ENCODE measurements at places on chromosomes 2 and 18.

GRCh38 chr2:112836163-112836560 is 417 bp downstream of the IL1B start:
- no peak for DNase-seq

DNA sequence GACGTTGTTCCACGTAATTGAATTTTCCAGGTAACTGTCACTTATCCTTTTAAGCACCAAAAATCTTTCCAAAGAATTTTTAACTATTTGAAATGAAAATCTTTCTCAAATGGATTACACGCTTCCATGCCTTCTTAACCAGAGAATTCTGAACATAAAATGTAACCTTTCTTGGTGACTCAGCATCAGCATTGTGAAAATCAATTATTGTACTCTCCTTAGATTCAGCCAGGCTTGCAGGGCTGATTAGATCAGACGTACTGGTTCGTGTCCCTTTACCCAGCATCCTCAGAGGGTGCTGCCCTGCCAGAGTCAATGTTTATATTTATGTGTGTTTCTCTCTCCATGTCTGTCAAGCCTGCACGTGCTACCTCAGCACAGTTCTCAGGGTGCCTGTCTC is 623.9 kb downstream of the CNTNAP5 start:
- no peak for DNase-seq

- DNase-seq: no peak
Measured at GRCh38 chr18:25946540-25946939, 143.9 kb downstream of the SS18 start.

DNA sequence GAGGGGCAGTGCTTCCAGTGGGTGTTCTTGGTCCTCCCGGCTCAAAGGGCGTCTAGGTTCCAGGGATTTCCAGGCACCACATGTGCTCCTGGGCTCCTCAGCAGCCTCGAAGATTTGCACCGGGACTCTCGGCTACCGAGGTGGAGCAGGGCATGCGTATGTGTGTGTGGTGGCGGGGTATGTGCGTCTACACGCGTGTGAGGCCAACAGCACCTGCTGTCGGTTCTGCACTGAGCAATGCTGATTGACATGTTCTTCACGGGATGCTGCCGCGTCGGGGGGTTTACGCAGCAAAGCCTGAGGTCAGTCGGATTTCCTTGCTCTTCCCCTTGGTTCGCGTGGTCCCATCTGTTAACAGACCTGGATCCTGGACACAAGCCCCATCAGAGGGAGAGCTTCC is 119.8 kb downstream of the NDUFA10 start:
- DNase-seq: no peak

DNA sequence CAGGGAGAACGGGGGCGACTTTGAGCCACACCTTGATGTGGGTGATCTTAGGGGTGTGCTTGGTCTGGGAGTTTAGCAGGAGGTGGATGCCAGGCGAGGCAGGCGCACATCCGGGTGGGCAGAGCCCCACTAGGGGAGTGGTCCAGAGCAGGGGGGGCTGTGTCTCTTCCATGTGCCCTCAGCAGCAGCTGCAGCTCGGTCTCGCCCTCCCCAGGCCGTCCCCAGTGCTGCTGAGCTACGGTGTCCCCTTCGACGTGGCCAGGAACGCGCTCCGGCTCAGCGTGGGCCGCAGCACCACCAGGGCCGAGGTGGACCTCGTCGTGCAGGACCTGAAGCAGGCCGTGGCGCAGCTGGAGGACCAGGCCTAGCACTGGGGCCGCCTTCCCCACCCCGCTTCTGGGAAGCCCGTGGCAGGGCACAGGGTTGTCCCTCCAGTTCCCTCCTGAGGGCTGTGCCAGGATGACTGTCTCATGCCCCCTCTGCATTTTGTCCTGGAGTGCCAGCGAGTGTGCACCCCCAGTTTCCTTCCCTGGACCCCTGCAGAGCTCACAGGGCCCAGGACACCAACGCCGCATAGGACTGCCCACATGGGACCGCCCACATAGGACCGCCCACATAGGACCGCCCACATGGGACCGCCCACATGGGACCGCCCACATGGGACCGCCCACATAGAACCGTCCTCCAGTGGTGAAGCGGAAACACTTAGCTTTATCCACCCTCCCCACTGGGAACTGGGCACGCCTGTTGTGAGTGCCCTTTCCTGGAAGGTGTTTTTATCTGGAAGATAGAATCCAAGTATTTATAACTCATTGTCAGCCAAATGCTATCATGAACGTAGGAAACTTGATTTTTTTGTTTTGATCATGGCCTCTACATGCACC is 1.9 kb upstream of the ESPNL start:
- peak; percentile 90 for DNase-seq

GRCh38 chr2:170218931-170219330 is 41.0 kb downstream of the MYO3B start:
- DNase-seq: peak; percentile 85

- peak; percentile 24 for DNase-seq
Measured at GRCh38 chr18:13235981-13236380, 17.4 kb downstream of the LDLRAD4 start.

DNA sequence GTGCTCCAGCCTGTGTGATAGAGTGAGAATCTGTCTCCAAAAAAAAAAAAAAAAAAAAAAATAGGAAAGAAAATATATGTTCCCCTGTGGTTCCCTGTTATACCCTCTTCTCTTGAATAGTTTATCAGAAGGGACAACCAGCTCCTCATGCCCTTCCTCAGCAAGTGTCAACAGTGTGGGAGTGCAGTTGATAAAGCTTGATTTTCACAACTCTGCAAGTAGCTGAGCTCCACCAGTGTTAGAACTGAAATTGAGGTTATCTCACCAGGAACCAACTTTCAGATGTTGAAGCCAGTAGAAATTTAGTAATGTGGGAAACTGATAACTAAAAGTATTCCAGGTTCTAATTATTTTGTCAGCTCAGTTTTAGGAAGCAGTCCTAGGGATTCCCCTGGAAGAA is 25.1 kb downstream of the NEDD4L start:
- no peak for DNase-seq

- no peak for DNase-seq
Measured at GRCh38 chr2:86238354-86238753, 39.1 kb downstream of the MRPL35 start.

GRCh38 chr2:113240150-113240914 is 38.4 kb downstream of the PAX8 start:
- DNase-seq: peak; percentile 28

DNA sequence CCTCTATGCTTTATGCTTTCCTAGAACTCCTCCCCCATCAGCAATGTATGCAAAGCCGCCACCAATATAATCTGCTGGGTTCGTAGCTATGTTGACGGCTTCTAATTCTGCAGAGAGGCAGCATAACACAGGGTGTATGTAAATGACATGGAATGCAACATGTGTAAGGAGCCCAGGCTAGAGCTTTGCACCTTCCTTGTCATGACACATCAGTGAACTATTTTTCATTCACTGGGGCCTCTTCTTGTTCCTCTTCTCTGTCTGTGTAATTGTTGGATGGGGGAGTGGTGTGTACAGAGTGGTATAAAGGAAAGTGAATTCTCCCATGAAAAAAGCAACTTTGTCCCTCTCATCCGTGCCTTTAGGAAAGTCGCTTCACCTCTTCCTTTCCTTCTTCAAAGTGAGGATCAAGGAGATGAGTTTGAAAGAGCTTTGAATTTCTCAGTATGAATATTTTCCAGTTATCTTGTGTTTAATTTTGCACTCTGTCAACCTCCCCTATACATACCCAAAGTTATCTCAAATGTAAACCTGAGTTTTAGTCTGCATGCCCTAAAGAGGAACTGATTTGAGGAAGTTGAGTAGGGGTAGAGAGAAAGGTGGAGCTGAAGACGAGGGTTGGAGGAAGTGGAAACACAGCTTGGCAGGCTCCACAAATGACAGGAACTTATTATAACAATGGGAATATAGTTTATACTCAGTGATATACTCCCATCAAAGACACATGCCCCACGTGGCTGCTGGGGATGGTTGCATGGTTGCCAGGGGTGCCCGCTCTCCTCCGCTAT is 74.9 kb upstream of the ARL4C start:
- no peak for DNase-seq

DNA sequence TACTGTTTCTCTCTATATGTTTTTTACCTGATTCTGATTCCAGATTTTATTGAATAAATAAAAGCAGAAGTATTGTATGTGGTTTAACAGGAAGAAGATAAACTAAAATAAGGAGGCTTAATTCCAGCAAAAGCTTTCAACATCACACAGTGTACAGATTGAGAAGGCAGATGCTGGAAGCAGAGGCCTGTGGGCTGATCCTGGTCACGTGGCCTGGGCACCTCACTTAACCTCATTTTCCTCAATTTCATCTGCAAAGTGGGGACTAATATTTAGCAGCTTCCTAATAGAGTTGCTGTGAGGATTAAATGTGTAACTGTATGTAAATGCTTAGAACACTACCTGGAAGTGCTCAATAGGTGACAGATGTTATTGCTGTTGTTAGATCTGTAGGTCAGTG is 58.0 kb downstream of the CDCA7 start:
- DNase-seq: peak; percentile 98

GRCh38 chr2:240436683-240437550 is 1.5 kb downstream of the GPC1 start:
- peak; percentile 38 for DNase-seq

DNA sequence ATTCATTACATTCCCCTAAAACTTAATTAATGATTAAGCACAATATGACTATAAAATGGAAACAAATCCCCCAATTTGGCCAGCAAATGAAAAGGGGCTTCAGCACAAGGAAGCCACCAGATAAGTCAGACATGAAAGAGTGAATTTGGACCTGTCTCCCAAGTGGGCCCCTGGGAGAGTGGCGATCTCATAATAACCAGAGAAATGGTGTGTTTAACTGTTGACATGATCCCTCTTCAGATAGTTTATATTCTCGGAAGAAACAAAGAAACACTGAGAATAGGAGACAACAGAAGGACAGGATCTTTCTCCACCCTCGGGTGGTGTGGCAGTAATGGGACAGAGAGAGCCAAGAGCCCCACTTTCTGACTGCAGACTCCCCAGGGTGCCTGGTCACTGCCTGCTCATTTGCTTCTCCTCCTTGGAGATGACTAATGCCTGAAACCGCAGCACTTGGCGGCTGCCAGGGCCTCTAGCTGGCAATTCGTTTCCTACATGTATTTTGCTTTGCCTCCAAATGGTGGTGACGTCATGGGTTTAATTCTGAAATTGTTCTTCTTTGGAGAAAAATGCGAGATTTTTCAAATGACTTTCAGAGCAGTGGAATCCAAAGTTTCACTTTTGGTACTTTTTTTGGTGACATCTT is 46.4 kb upstream of the SPP2 start:
- DNase-seq: no peak

GRCh38 chr2:18432999-18433398 is 127.5 kb downstream of the RDH14 start:
- DNase-seq: no peak

- no peak for DNase-seq
Measured at GRCh38 chr2:25293958-25294562, 47.7 kb downstream of the DNMT3A start.

DNA sequence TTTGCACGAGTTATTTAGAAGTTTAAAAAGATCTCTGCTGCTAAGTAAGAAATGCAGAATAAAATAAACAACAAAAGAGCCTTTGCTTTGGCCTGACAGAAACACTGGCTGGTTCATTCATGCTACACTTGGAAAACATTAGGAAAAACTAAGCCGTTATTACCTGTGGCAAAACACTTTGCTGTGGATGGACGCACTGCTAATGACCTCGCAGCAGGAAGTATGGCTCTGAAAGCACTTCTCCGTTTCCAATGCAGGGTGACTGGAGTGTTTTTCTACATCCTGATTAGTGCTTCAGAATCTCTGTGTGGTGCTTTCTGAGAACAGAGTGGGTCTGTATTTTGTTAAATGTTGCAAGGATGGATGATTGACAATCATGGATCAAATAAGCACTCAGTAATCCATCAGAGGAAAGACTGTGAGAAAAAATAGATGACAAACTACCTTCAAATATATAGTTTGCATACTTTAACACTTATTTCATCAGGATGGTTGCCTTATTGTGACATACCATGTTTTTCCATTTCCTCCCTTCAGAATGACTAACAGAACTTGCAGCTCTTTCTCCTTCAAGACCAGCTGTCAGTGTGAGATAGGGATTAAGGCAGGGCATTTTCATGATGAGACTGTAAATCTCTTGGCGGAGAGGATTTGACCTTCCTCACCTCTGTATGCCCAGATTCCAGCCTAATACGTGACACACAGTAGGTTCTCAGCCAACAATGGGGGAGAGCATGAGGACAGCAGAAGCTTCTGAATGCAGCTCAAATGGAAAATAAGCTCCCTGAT is 38.0 kb downstream of the LINC00305 start:
- DNase-seq: peak; percentile 70

DNA sequence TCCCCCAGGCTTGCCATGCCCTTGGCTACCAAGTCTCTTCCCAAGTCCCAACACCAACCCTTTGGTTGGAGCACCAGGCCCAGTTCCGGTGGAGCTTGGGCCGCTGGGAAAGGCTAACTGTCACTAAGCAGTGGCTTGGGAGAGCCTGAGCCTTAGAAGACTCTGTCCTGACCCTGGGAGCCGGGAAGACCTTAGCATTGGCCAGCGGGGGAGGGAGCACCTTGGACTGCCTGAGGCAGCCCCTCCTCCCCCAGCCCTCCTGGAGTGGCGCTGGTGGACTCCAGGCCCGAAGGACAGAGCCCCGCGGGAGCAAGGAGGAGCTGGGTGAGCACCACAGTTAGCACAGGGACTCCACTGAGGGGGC is 62.5 kb upstream of the POMC start:
- DNase-seq: peak; percentile 46

- DNase-seq: no peak
Measured at GRCh38 chr2:173214213-173214612, 138.6 kb downstream of the MAP3K20 start.

- DNase-seq: no peak
Measured at GRCh38 chr2:79936715-79937114, 367.8 kb downstream of the LRRTM1 start.

DNA sequence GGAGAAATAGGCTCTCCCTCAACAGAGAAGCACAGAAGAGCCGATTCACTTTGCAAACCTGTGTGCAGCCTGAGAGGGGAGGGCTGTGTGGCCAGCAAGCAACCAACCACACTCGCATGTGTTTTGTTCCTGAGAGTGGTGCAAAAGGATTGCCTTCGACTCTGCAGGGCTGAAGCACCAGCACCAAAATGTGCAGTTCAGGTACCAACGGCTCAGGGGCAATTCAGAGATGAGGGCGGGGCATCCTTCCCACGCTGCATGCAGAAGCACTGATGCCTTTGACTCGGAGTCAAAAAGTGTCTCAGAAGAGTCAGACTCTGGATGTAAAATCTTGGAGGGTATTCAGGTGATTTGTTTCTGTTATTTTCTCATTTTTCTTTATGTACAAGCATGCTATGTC is 55.5 kb downstream of the DCDC2C start:
- no peak for DNase-seq

- DNase-seq: no peak
Measured at GRCh38 chr2:37224063-37224462, 7.3 kb downstream of the CEBPZ start.
